ENCODE measurements at places on chromosomes 2 and 18. TPM values are rescaled to one million over a fixed set of nuclear protein-coding genes. Genes with fewer than 3 reads are reported as not detected.

PSTPIP2 gene
- 2.9 TPM for total RNA-seq

GKN2 gene
- total RNA-seq, result not detected

GRP gene
- total RNA-seq, result not detected

MOCOS gene
- total RNA-seq, result 0.36 TPM

TMEM247 gene
- total RNA-seq, result not detected

MC5R gene
- total RNA-seq, result not detected

DHRS9 gene
- total RNA-seq, result 5.9 TPM

PCARE gene
- not detected for total RNA-seq

RASGRP3 gene
- 2.8 TPM for total RNA-seq

PPP1R1C gene
- not detected for total RNA-seq

FEZ2 gene
- total RNA-seq, result 8.2 TPM

IL36B gene
- not detected for total RNA-seq

Data from activated naive CD4-positive, alpha-beta T cell treated with anti-CD3 and anti-CD28 coated beads, Interleukin-2, amount 50 U/mL, for 72 hours (primary cell).